Stimulated activated CD4-positive, alpha-beta T cell treated with anti-CD3 and anti-CD28 coated beads, Interleukin-15, amount 100 ng/mL, for 1 hour (primary cell): ENCODE measurements at places on chromosomes 3 and 15.

- DNase-seq: no peak
These were observed 42.8 kb downstream of the CDCP1 start for GRCh38 chr3:45103334-45103733.

- no peak for DNase-seq
These were observed 39.2 kb upstream of the TGFBR2 start for GRCh38 chr3:30567139-30567753.

DNA sequence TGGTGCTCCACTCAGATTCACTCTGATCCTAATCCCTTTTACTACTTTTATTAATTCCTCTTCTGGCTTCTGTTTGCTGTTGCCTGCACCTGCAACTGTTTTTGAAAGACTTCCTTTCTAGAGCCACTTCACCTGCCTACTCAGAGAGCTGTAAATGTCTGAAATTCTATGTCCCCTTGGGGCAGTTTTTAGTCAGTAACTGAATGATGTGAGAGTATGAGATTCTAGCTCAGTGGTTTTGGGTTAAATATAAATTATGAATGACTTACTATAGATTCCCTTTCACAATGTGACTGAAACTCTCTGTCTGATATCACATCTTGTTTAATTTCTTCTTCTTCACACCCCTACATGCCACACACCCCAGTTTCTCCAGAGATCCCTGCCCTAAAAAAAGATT is 47.8 kb upstream of the LRRC3B start:
- no peak for DNase-seq

GRCh38 chr3:175111036-175111435 is 251.9 kb downstream of the NAALADL2 start:
- no peak for DNase-seq

DNA sequence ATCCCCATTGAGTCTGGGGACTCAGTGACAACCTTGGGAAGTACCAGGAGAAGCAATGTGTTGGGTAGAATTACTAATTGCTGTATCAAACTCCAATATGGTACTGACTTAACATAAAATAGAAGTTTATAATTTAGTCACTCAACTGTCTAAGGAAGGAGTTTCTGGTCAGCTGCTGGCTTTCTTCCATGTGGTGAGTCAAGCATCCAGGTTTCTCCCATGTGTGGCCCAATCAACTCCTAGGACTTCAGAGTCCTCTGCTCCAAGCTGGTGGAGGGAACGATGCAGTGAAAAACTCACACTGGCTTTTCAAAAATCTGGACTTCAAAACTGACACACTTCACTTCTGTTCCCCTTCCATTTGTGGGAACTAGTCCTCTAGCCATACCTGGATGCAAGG is 25.2 kb downstream of the WNT5A start:
- no peak for DNase-seq

GRCh38 chr3:191051037-191051436 is 148.0 kb upstream of the OSTN start:
- no peak for DNase-seq

DNA sequence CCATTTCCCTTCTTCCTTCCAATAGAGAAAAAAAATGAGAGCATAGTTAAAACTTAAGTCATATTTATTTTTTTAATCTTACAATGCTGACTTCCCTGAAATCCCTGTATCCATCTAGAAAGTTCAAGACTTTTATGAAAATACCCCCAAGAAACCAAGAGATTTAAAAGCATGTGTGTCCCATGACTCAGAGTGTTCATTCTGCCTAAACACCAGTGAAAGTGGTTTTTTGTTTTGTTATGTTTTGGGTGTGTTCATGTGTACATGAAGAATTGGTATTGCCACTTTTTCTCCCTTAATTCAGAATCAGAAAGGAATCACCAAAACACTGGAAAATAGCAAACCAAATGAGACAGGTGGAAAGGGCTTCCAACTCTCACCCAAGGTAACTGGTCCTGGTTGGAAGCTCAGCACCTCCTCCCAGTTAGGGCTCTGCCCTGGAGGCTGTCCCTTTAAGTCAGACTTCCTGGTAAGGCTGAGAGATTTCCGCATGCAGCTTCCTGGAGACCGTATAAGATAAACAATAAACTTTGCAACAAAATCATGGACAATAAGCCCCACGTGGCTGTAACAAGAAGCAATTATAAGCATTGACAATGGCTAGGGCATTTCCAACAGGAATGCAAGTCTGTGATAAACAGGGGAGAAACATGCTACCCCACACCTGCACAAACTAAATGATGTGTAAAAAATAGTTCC is 121.9 kb upstream of the ARHGEF3 start:
- no peak for DNase-seq

DNA sequence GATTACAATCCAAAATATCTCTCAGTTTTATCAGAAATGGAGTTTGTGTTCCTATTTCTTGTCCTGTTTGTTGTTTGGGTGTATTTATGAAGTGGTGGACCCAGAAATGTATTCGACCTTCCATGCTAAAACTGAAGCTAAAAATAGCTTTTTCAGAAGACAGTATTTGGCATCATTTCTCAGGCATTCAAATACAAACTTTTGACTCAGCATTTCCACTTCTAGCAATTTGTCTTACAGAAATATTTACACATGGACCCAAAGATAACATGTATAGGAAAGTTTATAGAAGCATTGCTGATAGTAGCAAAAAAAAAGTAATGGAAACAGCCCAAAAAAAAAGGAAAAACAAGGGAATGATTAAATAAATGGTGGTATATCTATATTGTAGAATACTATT is 156.3 kb downstream of the HCN4 start:
- DNase-seq: no peak

DNA sequence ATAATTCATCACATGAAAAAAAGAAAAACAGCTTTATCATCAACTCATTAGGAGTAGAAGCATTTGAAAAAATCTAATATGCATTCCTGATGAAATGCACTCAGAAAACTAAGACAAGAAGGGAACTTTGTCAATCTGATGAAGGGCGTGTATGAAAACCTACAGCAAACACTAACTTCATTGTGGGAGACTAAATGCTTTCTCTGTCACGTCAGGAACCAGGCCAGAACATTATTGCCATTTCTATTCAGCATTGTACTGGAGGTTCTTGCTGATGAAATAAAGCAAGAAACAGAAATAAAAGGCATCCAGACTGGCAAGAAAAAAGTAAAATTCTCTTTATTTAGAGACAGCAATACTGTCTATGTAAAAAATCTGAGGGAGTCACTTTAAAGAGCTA is 235.2 kb downstream of the GABRB3 start:
- no peak for DNase-seq

DNA sequence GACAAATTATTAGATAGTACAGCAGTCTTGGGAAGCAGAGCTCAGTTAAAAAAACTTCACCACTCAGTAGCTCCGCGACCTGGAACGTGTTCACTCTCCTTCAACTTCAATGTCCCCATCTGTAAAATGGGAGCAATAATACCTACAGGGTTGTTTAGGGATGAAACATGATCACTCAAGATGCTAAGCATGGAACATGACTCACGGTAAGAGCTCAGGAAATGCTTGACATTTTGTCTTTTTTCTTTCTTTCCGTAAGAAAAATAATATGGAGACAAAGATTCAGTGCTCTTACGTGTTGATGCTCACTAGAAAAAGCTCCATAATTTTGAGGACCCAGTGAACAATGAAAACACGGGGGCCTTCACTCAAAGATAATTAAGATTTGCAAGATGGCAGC is 606.7 kb upstream of the MDFIC2 start:
- DNase-seq: no peak

- no peak for DNase-seq
These were observed 8.3 kb downstream of the MINAR1 start for GRCh38 chr15:79440355-79440908.

- no peak for DNase-seq
These were observed 86.8 kb downstream of the LSM3 start for GRCh38 chr3:14265246-14265962.

DNA sequence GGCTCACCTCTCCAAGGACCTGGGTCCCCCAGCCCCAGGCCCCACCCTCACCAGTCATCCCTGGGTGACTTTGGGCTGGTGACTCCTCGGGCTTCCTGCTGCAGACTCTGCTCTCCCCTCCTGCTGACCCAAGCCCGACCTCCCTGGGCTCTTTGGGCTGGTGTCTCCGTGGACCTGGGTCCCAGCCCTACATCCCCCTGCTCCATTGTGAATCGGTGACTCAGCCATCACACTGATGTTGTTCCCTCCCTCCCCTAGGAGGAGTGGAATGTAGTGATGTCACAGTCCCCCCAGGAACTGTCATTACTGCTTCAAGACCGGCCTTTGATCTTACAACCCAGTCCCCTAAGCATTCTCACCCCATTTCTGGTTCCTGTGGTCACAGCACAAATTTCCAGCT is 83.7 kb downstream of the ADAMTS7 start:
- DNase-seq: no peak

DNA sequence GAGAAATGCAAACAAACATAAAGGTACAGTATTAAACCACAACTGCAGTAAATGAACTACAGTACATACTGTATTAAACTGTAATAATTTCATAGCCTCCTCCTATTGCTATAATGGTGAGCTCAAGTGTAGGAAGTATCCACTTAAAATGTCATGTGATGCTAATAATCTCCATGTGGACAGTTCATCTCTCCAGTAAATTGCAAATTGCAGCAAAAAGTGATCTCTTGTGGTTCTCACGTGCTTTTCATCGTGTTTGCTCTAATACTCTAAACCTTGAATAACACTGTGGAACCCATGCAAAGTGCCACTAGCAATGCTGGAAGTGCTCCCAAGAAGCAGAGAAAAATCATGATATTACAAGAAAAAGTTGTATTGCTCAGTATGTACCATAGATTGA is 9.2 kb upstream of the FNDC3B start:
- no peak for DNase-seq

DNA sequence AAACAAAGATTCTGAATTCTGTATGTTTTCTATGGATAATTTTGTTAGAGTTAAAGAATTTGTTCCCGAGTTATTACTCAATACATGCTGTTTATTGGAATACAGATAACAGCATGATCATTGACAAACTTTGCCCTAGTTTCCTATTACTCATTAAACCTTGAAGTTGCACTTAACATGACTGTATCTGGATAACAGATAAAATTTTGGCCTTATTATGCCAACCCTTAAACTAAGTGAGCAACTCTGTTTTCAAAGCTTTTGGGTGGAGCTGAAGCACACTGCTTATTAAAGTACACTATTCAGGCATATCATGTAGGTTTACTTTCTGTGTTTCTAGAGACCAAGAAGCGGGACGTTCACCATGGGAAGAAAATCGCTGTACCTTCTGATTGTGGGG is at the start of gene AADAC:
TSS of gene AADAC (plus strand) at position 318 of the 400 bp plus-strand sequence. CDS start at position 365, 47 bp downstream.
- no peak for DNase-seq

DNA sequence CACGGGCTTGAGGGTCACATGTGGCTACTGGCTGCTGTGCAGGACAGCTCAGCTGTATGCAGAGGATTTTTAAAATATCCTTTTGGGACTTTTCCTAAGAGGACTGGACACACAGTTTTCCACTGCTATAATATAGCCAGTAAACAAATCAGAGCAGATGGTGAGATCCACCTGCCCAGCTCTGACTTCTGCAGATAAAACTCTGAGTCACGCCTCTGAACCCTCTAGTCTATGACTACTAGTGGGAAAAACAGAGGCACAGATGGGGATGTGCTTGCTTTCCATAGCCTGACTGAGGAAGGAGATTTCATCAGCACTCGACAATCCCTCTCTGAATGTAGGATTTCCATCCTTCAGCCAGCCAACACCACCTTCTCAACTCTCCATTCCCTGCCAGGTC is 45.1 kb downstream of the COLQ start:
- DNase-seq: no peak

- DNase-seq: no peak
These were observed 11.5 kb upstream of the RPS17 start for GRCh38 chr15:82551646-82552247.

- DNase-seq: no peak
These were observed 542 bp upstream of the MEIS2 start for GRCh38 chr15:37100966-37101215.

GRCh38 chr3:108071368-108071767 is 19.5 kb downstream of the CD47 start:
- DNase-seq: no peak
